ENCODE measurements at places on chromosomes 1 and 21. TPM values are rescaled to one million over a fixed set of nuclear protein-coding genes. Genes with fewer than 3 reads are reported as not detected.

Gene COL9A2
- 4.0 TPM for total RNA-seq

Gene C1orf226
- total RNA-seq, result not detected

GRCh38 chr1:42978317-42979035 is 19.8 kb upstream of the SLC2A1 start:
- DNase-seq, result no peak

- no peak for DNase-seq
These were observed 102.8 kb upstream of the GALNT2 start for GRCh38 chr1:229964281-229964680.

DNA sequence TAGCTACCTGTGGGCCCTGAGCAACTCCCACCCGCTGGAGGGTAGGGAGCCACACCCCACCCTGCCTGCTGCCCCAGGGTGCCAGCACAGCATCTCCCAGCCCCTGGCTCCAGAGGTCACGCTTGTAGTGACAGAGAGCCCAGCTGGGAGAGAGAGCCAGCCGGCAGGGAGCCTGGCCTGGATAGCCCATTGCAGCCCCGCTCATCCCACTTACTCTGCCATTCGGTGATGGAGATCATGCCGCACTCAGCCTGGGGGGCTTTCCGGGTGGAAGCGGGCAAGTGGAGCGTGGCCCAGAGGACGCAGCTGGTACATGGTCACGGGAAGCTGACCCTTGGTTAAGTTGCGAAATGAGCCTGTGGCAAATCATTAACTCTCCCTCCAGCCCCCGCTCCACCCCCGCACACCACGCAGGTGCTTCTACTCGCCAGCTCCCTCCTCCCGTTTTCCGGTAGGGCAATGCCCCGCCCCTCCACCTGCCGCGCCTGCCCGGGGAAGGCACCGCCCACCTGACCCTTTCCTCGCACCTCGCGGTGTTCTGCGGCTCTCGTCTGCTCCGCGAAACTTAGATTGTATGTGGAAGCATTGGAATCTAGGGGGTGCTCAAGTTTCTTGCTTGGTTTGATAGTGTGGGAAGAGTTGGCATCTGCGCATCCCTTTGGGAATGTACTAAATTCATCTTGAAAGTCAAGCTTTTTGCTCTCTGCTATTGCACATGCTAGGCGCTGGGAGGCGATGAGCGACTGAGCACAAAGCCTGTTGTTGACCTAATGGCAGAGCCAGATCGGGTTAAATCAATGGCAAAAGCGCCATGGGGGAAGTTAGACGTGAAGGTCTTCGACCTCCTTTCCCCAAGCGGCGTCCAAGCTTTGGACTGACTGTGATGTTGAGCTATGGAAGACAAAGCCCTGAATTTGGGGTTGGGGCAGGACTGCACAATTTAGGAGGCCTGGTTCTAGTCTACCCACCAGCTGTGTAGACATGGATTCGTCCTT is at the start of gene GOLT1A:
GOLT1A (minus strand) TSS at position 321 of the 995 bp plus-strand sequence; CDS start at position 239, 82 bp downstream.
- peak; percentile 27 for DNase-seq

GRCh38 chr1:20883766-20884165 is 96.7 kb upstream of the HP1BP3 start:
- no peak for DNase-seq

- DNase-seq, result no peak
These were observed 74.4 kb downstream of the SUSD4 start for GRCh38 chr1:223289621-223290020.

DNA sequence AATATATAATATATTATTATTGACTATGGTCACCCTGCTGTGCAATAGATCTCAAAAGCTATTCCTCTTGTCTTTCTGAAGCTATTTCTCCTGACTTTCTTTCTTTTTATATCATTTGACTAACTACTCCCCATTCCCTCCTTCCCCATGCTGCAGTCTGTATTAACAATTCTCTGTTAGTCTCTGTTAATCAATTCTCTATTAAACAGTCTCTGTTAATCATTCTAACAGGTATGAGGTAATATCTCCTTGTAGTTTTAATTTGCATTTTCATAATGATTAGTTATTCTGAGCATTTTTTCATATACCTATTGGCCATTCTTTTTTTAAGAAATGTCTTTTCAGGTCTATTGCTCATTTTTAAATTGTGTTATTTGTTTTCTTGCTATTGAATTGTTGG is 201.0 kb upstream of the B3GALT2 start:
- DNase-seq, result no peak

- no peak for DNase-seq
These were observed 236.3 kb downstream of the MATN1 start for GRCh38 chr1:30487042-30487441.

All from CD8-positive, alpha-beta T cell (primary cell).